Daoy (cell line): ENCODE measurements at places on chromosomes 12 and 14.

GRCh38 chr14:56002876-56003625, 115.2 kb upstream of the PELI2 start:
- DNase-seq: no peak

DNA sequence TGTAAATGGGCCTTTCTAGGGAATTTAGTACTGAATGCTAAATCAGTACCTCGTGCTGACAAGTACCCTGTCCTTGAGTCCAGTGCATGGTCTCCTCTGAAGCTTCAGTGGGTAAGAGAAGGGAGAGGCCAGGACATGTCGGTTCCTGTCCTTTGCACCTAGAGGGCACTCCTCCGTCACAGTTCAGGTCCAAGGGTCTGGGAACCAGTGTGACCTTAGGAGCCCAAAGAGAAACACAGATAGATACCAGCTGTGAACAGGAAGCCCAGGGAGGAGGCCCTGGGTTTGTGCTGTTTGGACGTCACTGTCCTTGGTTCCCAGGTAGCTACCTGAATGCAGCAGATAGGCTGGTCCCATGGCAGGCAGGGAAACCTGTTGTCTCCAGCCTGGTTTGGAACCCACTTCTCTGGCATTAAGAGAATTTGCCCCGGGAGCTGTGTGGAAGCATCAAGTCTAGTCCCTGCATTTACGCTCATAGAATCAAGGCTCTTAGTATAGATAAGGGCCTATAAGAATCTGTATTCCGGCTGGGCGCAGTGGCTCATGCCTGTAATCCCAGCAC, 3.9 kb upstream of the FGF23 start:
- DNase-seq: peak; percentile 18

DNA sequence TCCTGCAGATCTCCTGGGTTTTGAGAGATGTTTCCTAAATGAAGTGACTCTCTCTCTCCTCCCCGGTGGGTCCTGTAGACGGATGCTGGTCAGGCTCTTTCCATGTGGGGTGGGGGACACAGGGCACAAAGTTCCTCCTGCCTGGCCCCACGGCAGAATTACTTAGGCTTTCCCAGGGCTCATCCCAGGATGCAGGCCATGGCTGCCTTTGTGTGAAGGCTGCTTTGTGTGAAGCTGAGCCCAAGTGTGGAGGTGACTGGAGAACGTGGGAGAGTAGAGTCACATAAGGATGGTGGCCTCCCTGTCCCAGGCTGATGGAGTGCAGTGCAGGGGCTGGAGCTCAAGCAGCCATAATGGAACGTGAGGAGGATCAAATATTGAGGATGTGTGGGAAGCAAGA, 200.2 kb downstream of the ADGRD1 start:
- DNase-seq: no peak

DNA sequence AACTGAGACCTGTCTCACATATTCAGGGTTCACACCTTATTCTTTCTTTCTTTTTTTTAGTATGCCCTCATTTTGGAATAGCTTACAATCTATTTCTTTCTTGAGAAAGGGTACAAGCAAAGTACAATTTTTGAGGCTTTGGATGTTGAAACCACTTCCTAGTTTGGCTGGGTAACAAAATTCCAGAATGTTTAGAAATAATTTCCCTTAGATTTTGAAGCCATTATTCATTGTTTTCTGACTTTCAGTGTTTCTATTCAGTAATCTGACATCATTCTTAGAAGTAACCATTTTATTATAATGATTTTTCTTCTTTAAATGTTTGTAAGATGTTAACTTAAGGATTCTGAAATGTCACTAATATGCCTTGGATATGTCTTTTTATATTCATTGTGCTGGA, 28.2 kb downstream of the ST8SIA1 start:
- DNase-seq: no peak
